ENCODE measurements at places on chromosomes 3 and 15.

DNA sequence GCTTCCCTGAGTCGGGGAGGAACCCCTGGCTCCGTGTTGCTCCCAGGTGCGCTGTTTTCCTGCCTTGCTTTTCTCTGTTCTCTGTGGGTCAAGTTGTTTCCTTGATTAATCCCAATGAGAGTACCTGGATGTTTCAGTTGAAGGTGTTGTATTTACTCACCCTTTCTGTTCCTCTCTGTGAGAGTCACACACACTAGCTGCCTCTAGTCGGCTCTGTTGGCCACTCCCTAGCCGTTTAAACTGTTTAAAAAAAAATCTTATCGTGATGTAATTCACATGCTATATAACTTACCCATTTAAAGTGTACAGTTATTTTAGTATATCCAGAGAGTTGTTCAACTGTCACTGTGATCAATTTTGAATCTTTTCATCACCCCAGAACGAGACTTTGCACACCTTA, 74.0 kb downstream of the AKAP13 start:
- no peak for DNase-seq

- no peak for DNase-seq
These were observed 272.0 kb downstream of the RORA start for GRCh38 chr15:60957111-60957510.

DNA sequence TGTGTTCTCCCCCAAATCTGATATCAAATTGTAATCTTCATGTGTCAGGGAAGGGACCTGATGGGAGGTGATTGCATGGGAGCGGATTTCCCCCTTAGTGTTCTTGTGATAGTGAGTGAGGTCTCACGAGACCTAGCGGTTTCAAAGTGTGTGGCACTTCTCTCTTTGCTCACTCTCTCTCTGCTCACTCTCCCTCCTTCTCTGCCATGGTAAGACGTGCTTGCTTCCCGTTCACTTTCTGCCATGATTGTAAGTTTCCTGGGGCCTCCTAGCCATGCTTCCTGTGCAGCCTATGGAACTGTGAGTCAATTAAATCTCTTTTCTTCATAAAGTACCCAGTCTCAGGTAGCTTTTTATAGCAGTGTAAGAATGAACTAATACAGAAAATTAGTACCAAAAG, 30.6 kb upstream of the OR5H6 start:
- DNase-seq, result no peak

GRCh38 chr3:143037867-143038266, 36.5 kb downstream of the U2SURP start:
- no peak for DNase-seq

DNA sequence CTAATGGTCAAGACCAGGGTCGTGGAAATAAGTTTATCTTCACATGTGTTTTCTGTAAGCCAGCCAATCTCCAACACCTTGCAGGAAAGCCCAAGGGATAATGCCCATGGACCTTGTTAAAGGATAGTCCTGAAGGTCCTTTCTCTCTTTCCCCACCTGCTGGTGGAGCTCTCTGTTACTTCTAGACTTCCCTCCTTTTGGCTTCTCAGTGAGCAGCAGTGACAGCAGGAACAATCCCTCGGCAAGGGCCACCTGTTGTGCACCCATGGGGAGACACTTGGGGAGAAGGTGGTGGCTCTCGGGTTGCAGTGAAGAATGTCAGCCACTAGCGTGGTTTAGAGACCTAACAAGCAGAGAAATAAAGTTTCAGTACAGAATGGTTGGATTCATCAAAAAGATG, 84.0 kb upstream of the OSBPL11 start:
- DNase-seq, result no peak

DNA sequence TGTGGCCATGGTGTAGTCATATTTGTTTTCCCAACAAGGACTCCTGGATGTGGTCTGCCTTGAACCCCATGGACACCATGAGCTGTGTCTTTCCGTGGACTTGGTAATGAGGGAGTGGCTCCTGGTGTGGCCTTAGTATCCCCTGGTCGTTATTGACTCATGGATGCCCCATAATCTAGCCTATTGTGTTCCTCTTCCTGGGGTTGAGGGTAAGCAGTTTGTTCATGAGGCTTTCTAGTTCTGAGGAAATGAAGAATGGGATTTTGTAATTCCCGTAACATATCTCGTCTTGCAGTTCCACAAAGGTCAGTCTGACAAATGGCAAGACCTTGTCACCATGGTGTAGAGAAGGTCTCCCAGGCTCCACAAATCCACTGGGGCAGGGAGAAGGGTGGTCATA, 22.6 kb downstream of the RAB7A start:
- DNase-seq, result no peak

DNA sequence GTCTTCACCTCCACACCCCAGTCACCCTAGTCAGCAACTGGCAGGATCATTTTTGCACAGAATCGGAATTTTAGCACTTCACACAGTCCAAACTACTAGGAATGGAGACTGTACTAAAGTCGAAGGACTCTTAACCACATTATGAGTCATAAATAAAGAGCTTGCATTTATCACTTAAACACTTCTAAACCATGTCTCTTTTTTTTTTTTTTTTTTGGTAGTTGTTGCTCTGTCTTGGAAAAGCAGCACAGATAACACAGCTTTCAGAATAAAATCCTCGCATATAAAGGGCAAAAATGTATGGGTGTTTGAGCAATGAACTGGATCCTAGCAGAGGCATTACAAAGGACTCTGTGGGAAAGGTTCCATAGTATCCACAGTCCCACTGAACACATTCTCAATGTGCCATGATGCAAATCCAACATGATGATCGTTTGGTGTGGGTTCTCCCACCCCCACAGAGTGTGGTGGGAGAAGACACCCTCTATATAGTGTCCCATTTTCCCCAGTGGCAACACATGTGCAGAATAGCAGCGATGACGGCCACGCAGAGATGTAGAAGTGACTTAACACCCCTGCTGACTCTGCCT, 47.1 kb downstream of the FOXP1 start:
- no peak for DNase-seq
